ENCODE measurements at places on chromosomes 12 and 14. TPM values are rescaled to one million over a fixed set of nuclear protein-coding genes. Genes with fewer than 3 reads are reported as not detected.

The TC2N gene
- 6.2 TPM for total RNA-seq

The SLC17A8 gene
- total RNA-seq: not detected

The GSKIP gene
- total RNA-seq: 22.6 TPM

DNA sequence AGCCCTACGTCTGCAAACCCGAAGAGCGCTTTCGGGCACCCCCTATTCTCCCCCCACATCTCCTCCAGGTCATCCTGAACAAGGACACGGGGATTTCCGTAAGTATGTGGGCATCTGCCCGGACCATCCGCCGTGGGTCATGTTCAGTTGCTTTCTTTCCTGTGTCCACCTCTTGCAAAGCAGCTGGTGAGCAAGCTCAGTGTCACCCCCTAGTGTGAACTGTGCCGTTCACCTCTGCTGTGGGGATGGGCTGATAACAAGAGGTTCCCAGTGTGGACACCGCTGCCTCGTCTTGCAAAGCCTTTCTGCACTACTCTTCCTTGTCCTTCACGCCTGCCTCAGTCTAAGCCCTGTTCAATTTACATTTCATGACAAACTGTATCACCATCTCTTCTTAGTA, 8.6 kb downstream of the PRKAB1 start:
- no peak for DNase-seq

The MYO1H gene
- not detected for total RNA-seq

- no peak for DNase-seq
These were observed 568 bp upstream of the SIVA1 start for GRCh38 chr14:104752423-104752734.

The DHRS2 gene
- 40.9 TPM for total RNA-seq

- DNase-seq: no peak
These were observed 248.5 kb downstream of the NELL2 start for GRCh38 chr12:44627387-44628166.

DNA sequence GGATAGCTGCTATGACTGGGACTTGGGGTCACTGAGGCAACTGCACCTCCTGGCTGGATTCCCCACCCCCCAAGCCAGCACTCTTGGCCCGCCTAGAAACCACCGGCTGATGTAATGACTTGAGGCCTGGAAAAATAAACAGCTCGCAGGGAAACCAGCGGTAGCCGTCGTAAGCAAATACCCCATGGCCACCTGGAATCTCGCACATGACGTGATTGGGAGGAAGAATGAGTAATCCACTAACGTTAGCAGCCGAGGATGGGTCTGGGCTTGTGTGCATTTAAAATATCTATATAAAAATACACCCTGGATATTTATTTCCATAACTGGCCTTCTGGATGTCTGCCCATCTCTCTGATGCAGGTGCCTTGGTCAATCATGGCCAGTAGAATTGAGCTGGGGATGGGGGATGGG, 120.1 kb downstream of the SMOC1 start:
- peak; percentile 66 for DNase-seq

DNA sequence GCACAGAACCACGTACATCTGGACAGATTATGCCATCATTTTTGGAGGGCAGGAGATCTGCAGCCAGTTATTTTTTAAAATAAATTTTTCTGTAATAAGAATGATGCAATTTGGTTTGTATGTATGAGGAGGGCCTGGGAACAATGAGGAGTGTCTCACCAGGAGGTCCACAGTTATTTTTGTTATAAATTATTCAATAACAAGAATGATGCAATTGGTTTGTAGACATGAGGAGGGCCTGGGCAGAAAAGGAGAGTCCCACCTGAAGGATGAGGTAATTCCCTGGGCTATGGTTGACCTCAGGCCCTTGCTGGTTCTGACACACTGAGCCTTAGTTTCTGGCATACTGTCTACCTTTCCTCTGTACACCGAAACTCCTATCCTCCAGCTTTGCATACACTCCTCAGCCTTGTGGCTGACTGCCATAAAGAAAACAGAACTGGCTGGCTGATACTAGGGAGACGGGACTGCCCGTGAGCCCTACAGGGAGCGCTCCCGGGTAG, 9.0 kb upstream of the DCD start:
- no peak for DNase-seq

- peak; percentile 27 for DNase-seq
These were observed 8.3 kb downstream of the DIO2 start for GRCh38 chr14:80202888-80203562.

GRCh38 chr12:91019455-91019854, 14.7 kb upstream of the EPYC start:
- DNase-seq: no peak

- DNase-seq: no peak
These were observed 225.4 kb downstream of the GALC start for GRCh38 chr14:87767567-87767901.

- no peak for DNase-seq
These were observed 1.2 kb upstream of the SMIM41 start for GRCh38 chr12:52078276-52078675.

GRCh38 chr12:39958377-39958776, 147.5 kb downstream of the SLC2A13 start:
- peak; percentile 33 for DNase-seq

GRCh38 chr14:71538938-71539649, 393.1 kb upstream of the RGS6 start:
- peak; percentile 19 for DNase-seq

The ZNF891 gene
- total RNA-seq: 0.98 TPM

- DNase-seq: no peak
These were observed 31.5 kb upstream of the RAB35 start for GRCh38 chr12:120148011-120148410.

The SLC7A7 gene
- total RNA-seq: not detected

GRCh38 chr12:93181409-93181965, 196.2 kb upstream of the NUDT4 start:
- no peak for DNase-seq

GRCh38 chr12:95417372-95417771, 56.6 kb upstream of the METAP2 start:
- no peak for DNase-seq

The ACSS3 gene
- not detected for total RNA-seq

The SLC25A47 gene
- total RNA-seq: not detected

GRCh38 chr12:104181313-104181712, 34.3 kb upstream of the TXNRD1 start:
- DNase-seq: no peak

- DNase-seq: no peak
These were observed 72.4 kb downstream of the IQSEC3 start for GRCh38 chr12:138898-139534.

GRCh38 chr14:85276979-85277228, 253.0 kb upstream of the FLRT2 start:
- DNase-seq: no peak

- peak; percentile 78 for DNase-seq
These were observed 104.3 kb upstream of the MAX start for GRCh38 chr14:65206448-65207096.

DNA sequence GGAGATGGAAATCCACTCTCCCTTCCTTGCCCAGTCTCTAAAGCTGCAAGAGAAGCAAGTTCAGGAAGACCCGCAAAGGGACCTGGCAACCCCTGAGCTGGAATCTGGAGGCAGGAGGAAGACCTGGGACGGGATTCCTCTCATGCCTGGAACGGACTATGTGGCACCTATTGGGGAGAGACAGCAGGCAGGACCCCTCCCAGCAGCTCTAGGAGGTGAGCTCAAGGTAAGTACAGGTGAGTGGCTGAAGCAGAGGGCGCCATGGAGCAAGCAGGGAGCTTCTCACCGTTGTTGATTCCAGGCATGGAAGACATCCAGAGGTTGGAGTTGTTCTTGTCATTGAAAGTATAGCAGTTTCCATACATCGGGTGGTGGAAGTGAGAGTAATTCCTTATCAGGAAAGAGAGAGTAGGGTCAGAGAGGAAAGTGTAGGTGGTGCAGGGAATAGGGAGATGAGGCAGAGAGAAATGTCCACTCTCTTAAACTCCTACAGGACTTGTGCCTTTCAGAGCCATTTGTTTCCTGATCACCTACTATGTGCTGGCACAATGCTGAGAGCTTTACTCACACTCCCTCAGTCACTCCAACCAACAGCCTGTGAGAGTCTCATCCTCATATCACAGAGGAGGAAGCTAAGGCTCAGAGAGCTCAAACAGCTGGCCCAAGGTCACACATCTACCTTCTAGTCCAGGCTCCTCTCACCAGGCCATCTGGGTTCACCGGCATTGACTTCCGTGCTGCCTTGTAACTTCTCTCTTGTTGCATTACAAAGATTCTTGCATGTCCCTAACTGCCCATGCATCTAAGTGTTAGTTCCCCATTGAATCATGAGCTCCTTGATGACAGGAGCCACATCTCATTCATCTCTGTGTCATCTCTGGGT, 13.9 kb upstream of the TNFRSF1A start:
- no peak for DNase-seq

DNA sequence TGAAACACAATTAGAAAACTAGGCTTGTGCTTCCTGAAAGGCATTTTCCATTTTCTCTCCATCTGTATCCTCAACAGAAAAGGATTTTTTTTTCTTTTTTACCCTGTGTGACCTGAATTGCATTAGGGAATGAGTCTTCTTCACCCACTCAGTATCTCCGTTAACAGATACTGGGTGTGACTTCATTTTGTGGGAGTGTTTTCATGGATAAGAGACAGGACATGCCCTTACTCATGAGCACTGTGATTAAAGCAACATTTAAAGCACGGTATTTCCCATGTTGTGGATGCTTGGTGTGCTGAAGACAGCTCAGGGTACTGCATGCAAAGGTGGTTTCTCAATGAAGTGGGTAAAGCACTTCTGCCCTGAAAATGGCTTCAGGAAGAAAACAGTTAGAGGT, 1397.3 kb upstream of the TMEM132C start:
- DNase-seq: no peak

The CAPRIN2 gene
- total RNA-seq: 33.6 TPM

The PGF gene
- total RNA-seq: 0.26 TPM

- no peak for DNase-seq
These were observed 328.2 kb upstream of the NOVA1 start for GRCh38 chr14:26925876-26926584.

- DNase-seq: no peak
These were observed 49.2 kb downstream of the LIN52 start for GRCh38 chr14:74133833-74134481.

DNA sequence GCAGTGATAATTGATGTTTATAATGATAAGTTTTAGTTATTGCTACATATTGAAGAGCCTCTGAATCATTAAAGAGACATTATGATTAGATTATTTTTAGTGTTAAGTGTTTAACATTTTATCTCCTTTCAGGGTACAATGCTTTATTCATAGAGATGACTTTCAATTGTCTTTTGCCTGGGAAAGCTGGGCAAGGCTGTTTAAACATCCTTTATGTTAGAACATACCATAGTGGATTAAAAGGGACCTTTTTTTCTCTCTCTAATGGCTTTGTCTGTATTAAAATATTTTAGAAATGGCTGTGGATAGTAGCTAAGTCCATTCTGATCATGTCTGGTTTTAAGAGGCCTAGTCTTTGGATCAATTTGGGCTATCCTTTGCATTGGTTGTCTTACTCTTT, 427.5 kb upstream of the MIS18BP1 start:
- DNase-seq: peak; percentile 11

DNA sequence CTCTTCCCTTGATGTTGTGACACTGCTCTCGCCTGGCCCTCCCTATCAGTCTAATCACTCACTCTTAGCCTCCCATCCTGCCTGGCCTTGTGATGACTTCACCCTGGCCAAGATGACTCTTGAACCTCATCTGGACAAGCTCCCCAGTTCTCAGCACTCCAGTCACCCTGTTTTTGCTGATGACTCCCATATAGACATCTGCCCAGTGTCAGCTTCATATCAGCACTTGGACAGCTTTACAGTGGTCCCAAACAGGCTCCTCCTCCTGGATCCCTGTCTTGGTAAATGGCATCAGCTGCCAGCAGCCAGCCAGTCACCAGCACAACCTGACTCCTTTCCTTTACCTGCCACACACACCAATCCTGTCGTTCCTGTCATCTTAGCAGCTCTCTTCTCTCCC, 104.2 kb downstream of the POLR3B start:
- no peak for DNase-seq
